ENCODE measurements at places on chromosomes 5 and 9. TPM values are rescaled to one million over a fixed set of nuclear protein-coding genes. Genes with fewer than 3 reads are reported as not detected.

The SLC9A3 gene
- 2.0 TPM for total RNA-seq

The SLC1A3 gene
- 157 TPM for total RNA-seq

DNA sequence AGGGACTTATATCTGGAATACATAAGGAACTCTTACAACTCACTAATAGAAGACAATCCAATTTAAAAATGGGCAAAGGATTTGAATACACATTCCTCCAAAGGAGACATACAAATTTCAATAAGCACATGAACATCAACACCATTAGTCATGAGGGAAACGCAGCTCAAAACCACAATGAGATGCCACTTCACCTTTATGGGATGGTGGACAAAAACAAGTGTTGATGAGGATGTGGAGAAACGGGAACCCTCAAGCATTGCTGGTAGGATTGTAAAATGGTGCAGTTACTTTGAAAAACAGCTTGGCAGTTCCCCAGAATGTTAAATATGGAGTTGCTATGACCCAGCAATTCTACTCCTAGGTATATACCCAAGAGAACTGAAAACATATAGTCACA, 72.7 kb upstream of the IER5L start:
- no peak for DNase-seq

DNA sequence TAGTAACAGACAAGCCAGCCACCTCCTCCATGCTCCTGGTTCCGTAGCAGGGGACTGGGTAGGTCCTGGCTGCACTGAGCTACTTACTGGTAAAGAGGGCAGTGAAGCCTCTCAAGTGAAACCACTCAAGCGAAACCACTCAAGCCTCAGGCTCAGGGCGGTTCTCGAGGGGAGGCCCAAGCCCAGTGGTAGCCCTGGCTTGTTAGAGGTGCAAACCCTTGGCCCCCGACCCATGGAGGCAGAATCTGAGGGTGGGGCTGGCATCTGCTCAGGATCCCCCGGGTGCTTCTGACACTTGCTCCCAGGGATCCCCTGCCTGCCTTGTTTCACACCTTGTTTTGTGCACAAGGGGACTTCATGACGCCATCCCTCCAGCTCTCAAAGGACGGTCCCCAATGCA, 76.5 kb upstream of the OLFM1 start:
- DNase-seq: no peak

GRCh38 chr5:118832974-118833373, 155.4 kb downstream of the DTWD2 start:
- no peak for DNase-seq

DNA sequence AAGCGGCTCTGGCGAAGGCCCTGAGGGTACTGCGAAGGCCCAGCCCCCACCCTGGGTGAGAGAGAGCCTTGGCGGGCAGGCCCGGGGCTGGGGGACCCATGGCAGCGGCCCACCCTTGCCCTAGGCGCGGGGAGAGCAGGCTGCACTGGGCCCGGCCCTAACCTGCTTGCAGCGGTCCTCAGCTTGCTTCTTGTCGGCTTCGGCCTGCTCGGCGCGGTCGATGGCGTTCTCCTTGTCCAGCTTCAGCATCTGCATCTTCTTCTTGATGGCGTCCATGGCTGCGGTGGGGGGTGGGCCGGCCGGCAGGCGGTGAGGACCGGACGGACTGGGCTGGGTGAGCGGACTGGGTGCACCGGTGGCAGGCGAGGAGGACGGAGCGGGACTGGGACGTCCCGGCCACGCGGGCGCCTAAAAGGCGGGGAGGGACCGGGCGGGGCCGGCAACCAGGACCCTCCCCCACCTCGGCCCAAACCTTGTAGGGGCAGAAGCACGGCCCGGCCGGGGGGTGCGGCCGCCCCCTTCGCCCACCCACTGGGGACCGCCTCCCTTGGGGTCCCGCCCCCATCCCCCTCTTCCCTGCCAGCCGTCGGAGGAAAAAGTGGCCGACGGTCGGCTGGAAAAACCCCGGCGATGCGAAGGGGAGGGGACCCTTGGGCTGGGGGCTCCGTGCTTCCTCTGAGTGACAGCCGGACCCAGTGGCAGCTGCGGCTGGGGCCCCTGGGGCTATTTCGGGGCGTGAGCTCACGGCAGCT, at the start of gene TPM2:
Gene TPM2 (minus strand): TSS at position 384 of the 752 bp plus-strand sequence. CDS start 108 bp downstream, at position 276.
- DNase-seq: no peak

DNA sequence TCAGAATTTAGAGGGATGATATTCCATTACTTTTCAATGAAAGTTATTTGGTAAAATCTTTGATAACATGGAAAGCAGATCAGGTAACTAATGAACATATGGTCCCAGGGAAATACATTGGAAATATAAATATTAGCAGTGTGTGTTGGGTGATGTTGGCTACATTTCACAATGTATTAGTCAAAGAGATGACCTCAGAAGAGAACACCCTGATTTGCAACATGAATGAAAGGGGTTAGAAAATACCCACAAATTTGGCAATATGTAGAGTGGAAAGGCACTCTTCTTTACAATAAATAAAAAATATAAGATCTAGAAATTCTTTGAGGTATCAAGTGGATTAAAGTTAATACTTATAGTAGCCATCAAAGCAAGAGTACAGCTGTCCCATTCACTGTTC, 606.7 kb downstream of the PSAT1 start:
- DNase-seq: no peak

- DNase-seq: no peak
Observed at GRCh38 chr5:35971186-35971877, 19.9 kb downstream of the UGT3A1 start.

- DNase-seq: no peak
Observed at GRCh38 chr5:44361342-44362001, 27.7 kb downstream of the FGF10 start.

The CATSPER3 gene
- total RNA-seq: not detected

The RNF145 gene
- total RNA-seq: 39.7 TPM

GRCh38 chr5:165836046-165836445, 2330.6 kb downstream of the MAT2B start:
- DNase-seq: no peak

The AJM1 gene
- total RNA-seq: 0.74 TPM

The ADAMTS6 gene
- total RNA-seq: 3.1 TPM

The TAF1L gene
- total RNA-seq: not detected

- DNase-seq: no peak
Observed at GRCh38 chr5:67816456-67816855, 399.1 kb upstream of the PIK3R1 start.

DNA sequence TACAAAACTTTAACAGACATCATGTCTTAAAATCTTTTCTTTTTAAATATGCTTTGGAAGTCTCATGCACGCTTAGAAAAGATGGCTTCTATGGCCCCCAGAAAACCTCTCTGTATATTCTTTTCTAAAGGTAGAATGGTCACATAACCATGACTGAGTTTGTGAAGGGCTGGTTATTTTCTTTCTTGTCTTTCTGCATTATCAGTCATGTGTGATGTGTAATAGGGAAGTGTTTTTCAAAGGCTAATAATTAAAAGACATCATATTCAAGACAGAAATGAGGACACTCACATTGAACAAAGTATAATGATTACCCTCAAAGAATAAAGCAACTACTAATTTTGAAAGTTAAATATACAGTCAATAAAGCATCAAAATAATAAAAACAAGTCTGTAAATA, 253.4 kb downstream of the TRPM3 start:
- no peak for DNase-seq

The CDC25C gene
- 0.56 TPM for total RNA-seq

The TAF11L12 gene
- total RNA-seq: not detected

- no peak for DNase-seq
Observed at GRCh38 chr5:34624691-34625090, 31.4 kb upstream of the RAI14 start.

DNA sequence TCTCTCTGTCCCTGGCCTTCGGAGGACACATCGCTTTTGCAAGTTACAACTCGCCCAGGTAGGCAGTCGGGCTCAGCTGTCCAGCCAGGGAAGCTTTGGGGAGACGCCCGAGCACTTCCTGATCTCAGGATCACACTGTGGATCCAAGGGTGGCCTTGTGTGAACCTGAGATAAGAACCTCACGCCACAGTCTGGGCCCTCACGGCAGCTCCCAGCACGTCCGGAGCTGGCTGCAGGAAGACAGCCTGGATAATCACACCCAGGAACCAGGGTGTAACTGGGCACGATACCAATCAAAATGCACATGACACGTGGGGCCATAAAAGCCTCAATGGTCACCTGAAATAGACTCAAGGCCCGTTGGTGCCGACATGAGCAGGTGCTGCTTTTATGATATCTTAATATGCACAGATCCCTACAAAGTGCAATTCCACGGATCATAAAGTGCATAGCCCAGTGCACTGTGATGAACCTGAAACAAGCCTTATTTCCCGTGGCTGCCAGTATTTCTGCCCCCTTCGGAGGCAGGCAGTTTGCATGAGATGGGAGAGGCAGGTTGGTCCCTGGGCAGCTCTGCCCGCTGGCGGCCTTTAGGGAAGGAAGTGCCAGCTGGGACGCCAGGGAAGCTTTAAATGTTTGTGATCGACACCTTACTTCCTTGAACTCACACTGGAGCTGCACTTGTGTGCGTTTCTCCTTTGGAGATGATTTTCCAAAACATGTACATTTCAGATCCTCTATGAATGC, 14.5 kb downstream of the SLC6A18 start:
- no peak for DNase-seq

GRCh38 chr9:134502266-134502791, 139.3 kb upstream of the COL5A1 start:
- no peak for DNase-seq

- no peak for DNase-seq
Observed at GRCh38 chr5:78295035-78295961, 800 bp upstream of the AP3B1 start.

- no peak for DNase-seq
Observed at GRCh38 chr9:80028501-80028900, 456.7 kb downstream of the TLE4 start.

DNA sequence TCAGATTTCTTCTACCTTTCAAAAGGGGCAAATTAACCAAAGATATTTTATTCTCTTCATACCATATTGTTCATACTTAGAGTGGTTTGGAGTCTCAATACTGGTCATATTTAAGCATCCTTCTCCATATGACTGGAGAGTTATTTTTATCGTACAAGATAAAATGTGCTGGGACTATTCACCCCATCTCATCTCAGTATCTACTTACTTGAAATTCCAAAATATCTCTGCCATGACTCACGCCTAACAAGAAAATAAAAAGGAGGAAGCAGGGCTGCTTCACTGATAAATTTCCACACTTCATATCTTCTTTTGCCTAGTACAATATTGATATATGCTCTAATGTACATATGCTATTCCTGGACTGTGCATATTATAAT, 277.9 kb upstream of the CDH9 start:
- DNase-seq: no peak

The LCP2 gene
- total RNA-seq: 68.6 TPM

DNA sequence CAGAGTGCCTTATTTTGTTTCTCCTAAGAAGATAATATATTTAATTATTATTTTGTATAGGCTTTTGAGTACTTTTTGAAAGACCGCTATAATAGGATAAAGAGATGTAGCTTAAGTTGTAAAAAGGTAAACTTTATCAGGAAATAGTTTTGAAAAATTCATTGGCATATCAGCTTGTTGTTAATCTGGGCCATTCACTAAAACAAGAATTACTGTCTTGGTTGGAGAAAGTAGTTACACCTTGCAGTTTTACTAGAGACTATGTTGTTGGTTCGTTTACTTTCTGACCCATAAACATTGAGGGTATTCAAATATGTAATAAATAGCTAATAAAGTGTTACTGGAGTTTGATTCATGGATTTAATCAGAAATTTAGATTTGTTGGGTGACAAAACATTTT, 33.7 kb downstream of the TNPO1 start:
- no peak for DNase-seq

The PKD2L2 gene
- total RNA-seq: not detected

- no peak for DNase-seq
Observed at GRCh38 chr5:148949841-148950470, 112.9 kb downstream of the SH3TC2 start.

The NOL8 gene
- 25.2 TPM for total RNA-seq

GRCh38 chr9:130240410-130241197, 25.0 kb upstream of the HMCN2 start:
- DNase-seq: no peak

- no peak for DNase-seq
Observed at GRCh38 chr5:150639751-150640150, 709 bp upstream of the SYNPO start.

The CFAP90 gene
- not detected for total RNA-seq

GRCh38 chr9:89715881-89716280, 111.1 kb downstream of the GADD45G start:
- no peak for DNase-seq

The TMEM252 gene
- not detected for total RNA-seq

DNA sequence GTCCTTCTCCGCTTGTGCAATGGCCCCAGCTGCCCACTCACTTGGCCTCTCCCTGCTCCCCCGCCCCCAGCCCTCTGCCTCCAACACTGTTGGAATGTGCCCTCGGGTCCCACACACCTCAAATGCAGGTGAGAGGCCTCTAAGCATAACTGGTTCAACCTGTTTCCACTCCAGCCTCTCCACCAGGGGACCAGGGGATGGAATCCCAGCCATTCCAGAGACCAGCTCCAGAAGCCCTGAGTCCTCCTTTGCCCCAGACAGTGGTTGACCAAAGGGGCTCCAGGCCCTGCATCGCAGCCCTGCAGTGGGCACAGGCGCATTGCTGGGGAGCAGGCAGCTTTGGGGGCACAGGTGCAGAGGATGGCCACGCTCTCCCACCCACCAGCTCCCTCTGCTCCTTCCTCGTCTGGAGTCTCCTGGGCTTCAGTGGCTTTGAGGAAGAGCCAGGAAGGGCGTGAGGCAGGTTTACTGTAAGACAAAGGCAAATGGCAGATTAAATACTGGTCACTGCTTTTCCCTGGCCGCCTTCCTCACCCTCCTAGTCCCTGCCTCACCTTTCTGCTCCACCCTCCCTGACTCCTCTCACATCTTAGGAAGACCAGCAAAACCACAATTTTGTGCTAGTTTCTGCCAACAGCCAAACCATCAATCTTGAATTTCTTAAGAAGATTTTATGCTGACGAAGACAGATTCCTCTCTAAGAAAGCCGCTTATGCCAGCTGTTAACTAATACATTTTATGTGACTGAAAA, 29.1 kb upstream of the IRX2 start:
- DNase-seq: no peak

DNA sequence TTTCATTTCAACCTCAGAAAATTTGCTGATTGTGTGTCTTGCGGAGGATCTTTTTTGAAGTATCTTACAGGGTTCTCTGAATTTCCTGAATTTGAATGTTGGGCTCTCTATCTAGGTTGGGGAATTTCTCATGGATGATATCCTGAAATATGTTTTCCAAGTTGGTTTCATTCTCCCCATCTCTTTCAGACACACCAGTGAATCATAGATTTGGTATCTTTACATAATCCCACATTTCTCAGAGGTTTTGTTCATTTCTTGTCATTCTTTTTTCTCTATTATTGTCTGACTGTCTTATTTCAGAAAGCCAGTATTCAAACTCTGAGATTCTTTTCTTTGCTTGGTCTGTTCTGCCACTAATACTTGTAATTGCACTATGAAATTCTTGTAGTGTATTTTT, 456.9 kb downstream of the PRELID2 start:
- DNase-seq: no peak

The FREM1 gene
- total RNA-seq: 5.0 TPM

Measured in omental fat pad (tissue), 4 donors.